ENCODE measurements at places on chromosomes 11 and 22.

DNA sequence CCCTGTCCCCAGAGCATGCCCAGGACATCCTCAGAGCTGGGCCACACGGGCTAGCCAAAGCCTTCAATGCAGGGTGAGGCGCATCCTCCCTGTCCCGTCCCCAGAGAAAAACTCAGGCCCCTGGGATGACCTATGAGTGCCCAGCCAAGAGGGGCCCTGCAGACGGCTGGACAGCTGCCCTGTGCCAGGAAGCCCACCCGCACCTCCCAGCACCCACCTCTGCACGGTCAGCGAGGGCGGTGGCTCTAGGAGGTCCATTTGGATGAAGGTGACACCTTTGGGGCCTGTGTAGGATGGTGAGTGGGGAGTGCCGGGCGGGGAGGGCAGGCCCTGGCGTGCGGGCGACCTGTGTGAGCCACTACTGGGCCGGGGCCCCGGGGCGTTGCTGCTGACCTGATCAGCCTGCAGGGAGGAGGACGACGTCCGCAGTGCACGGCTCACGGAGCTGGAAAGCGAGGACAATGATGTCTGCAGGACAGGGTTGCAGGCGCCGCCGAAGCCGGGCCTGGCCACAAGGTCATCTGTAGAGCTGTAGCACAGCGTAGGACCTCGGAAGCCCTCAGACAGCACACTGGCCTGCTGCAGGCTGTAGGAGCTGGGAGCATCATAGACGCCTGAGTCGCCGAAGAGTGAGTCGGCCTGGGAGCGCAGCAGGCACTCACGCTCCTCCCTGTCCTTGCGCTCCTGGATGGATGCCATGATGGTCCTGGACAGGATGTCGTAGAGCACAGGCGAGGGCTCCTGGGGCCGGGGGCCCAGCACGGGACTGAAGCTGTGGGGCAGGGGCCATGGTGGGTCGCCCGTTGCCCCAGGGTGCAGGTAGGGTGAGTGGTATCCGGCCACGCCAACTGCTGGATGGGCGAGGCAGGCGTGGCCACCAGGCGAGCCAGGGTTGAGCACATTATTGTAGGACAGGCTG lies 180.5 kb downstream of the IGLL1 start:
- no peak for DNase-seq

- DNase-seq: no peak
Measured at GRCh38 chr11:26762089-26762488, 40.2 kb upstream of the SLC5A12 start.

DNA sequence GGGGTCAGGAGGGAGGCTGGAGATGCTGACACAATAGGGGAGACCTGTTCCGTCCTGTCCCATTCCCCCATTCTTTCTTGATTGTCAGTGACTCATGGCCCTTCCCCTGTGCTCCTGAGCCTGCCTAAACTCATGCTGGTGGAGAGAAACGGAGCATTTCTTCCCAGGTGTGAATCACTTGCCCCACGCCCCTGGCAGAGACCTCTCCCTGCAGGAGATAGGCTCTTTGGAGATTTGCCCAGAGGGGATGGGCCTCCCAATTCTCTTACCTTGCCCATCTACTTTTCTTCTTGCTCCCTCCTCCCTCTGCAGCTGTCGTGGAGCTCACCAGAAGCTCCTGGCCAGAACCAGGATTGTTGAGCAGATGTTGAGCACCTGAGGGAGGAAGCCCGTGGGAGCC lies 121.9 kb upstream of the OR9Q1 start:
- no peak for DNase-seq

DNA sequence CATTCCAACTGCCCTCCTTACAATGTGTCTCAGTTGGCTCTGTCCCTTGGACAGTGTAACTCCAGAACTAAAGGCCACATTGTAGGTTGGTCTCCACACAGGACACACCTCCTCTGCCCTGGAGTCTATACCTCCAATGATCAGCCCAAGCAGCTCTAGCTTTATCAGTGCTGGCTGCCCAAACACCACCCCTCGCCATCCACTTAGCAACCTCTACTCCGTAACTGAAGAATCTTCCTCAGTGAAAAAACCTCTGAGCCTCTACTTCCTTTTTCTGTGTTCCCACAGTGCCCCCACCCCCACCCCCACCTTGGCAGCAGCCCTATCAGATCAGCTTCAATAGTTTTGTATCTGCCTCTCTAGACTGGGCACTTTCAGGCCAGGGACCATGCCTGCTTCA lies 33.4 kb downstream of the SERPINH1 start:
- no peak for DNase-seq

DNA sequence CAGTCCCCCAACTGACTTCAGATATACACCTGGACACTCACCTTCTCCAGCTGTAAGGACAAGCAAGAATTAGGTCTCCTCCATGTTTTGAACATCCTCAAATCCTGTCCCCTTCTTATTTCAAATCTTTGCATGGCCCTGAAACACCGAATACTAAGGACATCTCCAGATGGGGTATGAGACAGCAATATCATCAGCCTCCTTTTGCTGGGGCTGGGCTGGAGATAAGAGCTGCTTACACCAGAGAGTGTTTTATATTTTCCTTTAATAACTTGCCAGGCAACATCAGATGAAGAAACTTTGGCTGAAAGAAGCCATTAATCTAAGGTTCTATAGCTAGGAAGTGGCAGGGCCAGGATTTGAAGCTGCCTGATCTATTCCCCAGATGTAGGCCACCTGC lies 21.6 kb downstream of the TUG1 start:
- no peak for DNase-seq

- no peak for DNase-seq
Measured at GRCh38 chr11:34775417-34775888, 140.7 kb downstream of the APIP start.

DNA sequence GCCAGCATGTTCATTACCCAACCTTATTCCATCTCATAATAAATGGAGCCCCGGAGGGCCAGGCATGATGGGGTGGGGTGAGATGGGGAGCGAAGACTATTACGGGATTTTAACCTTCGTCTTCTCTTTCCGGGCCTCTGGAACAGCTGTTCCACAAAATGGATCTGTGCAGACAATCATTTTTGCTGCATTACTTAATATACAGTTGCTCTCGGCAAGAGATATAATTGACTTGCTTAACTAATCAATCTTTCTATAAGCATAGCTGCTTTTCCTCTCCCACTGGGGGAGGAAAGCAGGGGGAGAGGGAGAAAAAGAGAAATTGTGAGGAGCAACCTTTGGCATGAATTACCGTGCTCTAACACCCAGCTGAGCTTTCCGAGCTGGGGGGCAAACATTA lies 440.4 kb downstream of the BUD13 start:
- no peak for DNase-seq

- no peak for DNase-seq
Measured at GRCh38 chr22:40641269-40641668, 4.8 kb upstream of the MRTFA start.

DNA sequence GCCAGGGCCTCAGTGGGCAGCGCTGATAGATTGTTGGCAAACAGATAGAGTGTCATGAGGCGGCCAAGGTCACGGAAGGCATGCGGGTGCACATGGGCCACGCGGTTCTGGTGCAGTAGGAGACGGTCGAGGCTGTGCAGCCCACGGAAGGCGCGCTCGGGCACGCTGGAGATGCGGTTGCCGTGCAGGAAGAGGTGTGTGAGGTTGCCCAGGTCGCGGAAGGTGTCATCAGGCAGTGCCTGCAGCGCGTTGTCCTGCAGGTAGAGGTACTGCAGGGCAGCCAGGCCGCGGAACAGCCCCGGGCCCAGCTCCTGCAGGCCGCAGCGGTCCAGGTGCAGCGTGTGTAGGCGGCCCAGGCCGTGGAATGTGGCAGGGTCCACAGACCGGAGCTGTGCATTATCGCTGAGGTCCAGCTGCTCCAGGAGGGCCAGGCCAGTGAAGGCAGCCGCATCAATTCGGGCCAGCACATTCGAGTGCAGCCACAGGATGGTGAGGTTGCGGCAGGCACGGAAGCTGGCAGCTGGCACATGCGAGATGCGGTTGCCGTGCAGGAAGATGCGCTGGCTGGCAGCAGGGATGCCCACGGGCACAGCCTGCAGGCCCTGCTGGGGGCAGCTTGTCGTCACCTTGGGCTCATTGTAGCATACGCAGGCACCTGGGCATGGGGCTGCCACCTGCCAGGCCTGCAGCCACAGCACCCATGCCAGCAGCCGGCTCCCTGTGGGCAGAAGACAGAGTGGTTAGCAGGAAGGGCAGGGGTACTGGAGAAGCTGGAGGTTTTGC lies 25.5 kb downstream of the RTN4R start:
- DNase-seq: no peak

DNA sequence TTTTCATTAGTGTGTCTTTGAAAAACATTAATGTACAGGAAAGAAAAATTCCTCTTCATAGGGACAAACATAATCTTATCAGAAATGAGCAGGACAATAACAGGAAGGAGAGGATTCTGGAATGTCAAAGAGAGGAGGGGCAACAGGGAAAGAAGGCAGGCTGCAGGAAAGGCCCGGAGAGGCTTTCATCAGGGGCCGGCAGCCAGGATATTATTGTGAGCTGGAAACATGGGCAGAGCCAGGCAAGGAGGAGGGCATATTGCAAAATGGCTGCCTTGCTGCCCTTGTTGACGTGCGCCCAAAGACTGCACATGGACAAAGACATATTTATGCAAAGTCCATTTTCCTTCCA lies 433.7 kb downstream of the ETS1 start:
- DNase-seq: no peak

DNA sequence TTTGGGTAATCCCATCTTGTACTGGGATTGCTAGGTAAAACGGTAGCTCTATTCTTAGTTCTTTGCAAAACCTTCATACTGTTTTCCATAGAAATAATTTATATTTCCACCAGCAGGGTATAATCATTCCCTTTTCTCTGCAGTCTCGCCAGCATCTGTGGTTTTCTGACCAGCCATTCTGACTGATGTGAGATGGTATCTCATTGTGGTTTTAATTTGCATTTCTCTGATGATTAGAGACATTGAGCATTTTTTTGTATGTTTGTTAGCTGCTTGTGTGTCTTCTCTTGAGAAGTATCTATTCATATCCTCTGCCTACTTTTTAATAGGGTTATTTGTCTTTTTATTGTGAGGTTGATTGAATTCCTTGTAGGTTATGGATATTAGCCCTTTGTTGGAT lies 220.9 kb downstream of the PGR start:
- DNase-seq: no peak

DNA sequence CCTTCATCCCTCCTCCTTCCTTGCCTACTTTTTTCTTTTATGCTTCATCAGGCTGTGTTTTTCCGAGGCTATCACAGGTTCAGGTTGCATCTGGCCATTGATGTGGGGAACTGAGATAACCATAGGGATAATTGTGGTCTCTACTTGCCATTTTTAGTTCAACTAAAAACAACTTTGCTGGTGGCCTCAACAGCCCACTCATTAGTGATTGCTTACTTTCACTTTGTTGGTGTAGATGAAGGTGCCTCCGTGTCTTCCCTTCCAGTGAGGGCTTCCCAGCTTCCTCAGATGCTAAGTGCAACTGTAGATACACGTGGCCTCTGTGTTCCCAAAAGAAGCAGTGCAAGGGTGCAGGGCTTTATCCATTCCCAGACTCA lies 35.0 kb downstream of the KCNJ1 start:
- DNase-seq: no peak

GRCh38 chr22:42928969-42929837 lies 72.1 kb upstream of the ARFGAP3 start:
- no peak for DNase-seq

GRCh38 chr11:105573091-105573490 lies 36.8 kb upstream of the GRIA4 start:
- DNase-seq: no peak

GRCh38 chr22:28402539-28402938 lies 277.1 kb downstream of the TTC28 start:
- DNase-seq: no peak

- peak; percentile 46 for DNase-seq
Measured at GRCh38 chr11:62104816-62105653, 18.8 kb upstream of the INCENP start.

GRCh38 chr11:9834291-9834690 lies 170.4 kb downstream of the SWAP70 start:
- DNase-seq: no peak

- no peak for DNase-seq
Measured at GRCh38 chr11:103228807-103229206, 119.6 kb downstream of the DYNC2H1 start.

GRCh38 chr11:90629229-90629806 lies 406.5 kb upstream of the CHORDC1 start:
- DNase-seq: no peak

GRCh38 chr11:46718155-46719019 lies 626 bp upstream of the F2 start:
- DNase-seq: no peak

DNA sequence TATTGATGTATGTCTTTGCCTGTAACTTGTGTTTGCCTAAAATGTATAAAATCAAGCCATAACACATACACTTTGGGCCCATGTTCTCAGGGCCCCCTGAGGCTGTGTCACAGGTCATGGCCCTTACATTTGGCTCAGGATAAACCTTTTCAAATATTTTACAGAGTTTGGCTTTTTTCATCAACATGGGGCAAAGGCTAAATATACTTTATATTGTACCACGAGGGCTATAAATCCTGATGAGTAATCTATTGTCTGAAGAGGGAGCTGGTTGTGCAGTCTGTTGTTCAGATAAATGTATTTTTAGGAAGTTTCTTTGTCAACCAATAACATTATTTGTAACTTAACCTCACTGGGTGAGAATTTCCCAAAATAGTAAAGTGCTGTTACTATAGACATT lies 404.6 kb upstream of the DDI1 start:
- DNase-seq: no peak

- DNase-seq: no peak
Measured at GRCh38 chr11:12266132-12266531, 111.2 kb upstream of the PARVA start.

GRCh38 chr11:103892603-103893002 lies 143.8 kb upstream of the DDI1 start:
- no peak for DNase-seq

- DNase-seq: no peak
Measured at GRCh38 chr11:72755713-72756285, 3.6 kb upstream of the ARAP1 start.

GRCh38 chr11:126114486-126115126 lies 51.9 kb upstream of the CDON start:
- DNase-seq: no peak

DNA sequence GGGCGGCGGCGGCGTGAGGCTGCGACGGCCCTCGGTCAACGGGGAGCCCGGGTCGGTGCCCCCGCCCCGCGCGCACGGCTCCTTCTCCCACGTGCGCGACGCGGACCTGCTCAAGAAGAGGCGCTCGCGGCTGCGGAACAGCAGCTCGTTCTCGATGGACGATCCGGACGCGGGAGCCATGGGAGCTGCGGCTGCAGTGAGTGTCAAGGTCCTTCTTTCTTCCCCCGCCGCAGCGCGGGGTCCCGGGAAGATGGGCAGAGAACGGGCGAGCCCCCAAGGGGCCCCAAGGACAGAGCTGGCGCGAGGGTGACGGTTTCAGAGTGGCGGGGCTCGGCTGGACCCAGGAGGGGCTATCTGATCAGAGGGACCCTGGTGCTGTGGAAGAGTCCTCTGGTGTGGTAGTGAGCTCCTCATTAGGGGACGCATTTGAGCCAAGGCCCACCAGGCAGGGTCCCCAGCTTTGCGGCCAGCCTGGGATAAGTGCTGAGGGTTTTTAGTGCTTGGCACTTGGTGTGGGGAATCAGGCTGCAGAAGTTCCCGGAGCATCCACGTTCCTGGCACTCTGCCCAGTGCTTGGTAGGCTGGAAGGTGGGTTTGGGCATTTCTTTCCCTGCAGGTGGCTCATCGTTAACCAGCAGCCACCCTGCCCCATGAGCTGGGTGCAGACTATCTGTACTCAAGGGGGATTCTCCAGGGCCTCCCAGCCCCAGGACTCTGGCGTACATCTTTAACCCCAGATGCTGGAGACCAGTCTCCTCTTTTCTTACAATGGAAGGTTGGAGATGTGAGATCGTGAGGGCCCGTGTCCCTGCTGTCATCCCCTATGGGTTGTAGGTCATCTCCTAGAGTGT lies 9.8 kb downstream of the EHBP1L1 start:
- no peak for DNase-seq
